ENCODE measurements at places on chromosomes 6 and 20. TPM values are rescaled to one million over a fixed set of nuclear protein-coding genes. Genes with fewer than 3 reads are reported as not detected.

- no peak for DNase-seq
Measured at GRCh38 chr20:44582311-44583025, at the start of gene PKIG. Gene PKIG (plus strand): TSS chr20:44582579. CDS start chr20:44614557, 31,978 bp downstream.

DNA sequence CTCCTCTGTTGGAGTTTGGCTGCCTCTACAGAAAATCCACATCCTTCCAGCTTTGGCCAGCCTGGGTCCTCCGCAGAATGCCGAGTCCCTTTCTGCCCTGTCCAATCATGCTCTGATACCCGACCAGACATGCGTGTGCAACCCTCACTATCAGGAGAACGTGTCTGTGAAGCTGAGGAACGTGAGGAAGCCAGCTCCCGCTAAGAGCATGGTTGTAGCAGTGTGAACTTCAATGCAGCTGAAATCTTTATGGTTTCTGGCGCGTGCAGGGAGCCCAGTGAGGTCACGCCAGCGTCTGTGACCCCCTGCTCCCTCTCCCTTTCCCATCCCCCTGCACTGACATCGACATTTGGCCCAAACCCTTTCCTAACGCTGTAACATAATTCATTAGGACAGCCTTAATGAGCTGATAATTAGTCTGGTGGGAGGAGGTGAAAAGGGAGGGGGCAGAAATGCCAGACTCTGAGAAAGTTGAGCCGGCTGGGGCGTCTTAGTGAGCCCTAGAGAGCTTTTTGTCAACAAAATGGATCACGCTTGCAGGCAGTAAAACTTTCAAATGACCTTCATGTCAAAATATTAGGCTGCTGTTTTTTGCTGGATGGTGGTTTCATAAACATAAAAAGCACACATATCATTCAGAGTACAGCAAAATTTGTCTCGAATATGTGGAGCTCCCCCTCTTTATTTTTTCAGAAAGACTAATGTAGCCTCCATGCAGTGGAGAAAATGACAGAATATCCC is 423.3 kb downstream of the QKI start:
- no peak for DNase-seq

DNA sequence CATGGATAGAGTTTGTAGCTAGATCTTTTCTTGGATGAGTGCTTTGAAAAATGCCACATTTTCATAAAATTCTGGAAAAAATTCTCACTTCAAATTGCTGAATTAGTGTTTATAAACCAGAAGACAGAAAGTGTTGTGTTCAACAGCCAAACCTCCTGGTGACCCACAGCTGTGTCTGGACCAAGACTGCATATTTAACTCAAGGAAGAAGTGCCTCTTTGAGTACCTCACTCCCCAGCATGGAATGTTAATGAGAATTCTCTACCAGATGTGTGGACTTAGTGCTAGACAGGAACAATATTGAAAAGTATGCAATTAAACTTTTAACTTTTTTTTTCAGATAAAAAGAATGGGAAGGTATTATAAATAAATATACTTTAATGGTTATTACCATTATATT is 609.3 kb downstream of the COL12A1 start:
- no peak for DNase-seq

DNA sequence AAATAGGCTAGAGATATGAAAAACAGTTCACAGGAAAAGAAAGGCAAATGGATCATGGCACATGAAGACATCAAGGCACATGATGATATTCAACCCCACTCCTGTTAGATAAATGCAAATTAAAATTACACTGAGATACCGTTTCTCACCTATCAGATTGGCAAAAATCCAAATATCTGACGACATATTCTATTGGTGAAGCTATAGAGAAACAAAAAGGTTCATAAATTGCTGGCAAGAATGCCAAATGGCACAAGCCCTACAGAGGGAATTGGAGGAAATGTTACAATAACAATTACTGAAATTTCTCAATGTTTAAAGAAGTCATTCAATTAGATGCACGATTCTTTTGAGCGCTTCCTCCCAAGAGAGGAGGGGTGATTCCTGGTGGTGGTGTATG is 45.3 kb upstream of the DSN1 start:
- DNase-seq: no peak

The NHLRC1 gene
- total RNA-seq: 0.25 TPM

The ERVFRD-1 gene
- not detected for total RNA-seq

The BMP5 gene
- total RNA-seq: not detected

The MROH8 gene
- 0.91 TPM for total RNA-seq

Measured in activated naive CD4-positive, alpha-beta T cell treated with anti-CD3 and anti-CD28 coated beads for 36 hours (primary cell).